ENCODE measurements at places on chromosomes 12 and 14.

GRCh38 chr12:67352682-67353081 is 83.5 kb downstream of the CAND1 start:
- no peak for DNase-seq
- peaks cover 20% of the 10 kb centered on the region for H3K36me3 ChIP-seq
- peaks cover 1% of the 10 kb centered on the region for H3K27me3 ChIP-seq
- peaks cover 39% of the 10 kb centered on the region for H3K4me1 ChIP-seq

DNA sequence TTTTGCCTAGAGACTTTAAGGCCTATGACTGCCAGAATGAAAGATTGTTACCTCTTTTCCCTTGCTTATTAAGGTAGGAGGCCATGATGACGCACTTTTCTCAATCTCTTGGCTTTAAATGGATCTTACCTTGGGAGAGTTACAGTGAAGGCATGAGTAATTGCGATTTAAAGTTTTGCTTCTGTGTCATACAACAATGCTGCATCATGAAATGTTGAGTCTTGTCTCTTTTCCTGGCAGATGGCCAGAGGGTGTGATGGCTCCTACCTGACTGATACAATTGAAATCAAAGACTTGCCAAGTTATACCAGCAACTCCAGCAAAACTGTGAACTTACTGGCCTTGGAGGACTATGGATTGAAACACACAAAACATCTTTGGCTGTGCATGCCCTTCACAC is 17.2 kb upstream of the LRRK2 start:
- no peaks in the 10 kb centered on the region for H3K27me3 ChIP-seq
- no peaks in the 10 kb centered on the region for H3K4me1 ChIP-seq
- H3K4me3 ChIP-seq: no peak overlapping the region
- H3K36me3 ChIP-seq: no peaks in the 10 kb centered on the region

GRCh38 chr14:101776344-101776743 is 14.8 kb downstream of the PPP2R5C start:
- no peaks in the 10 kb centered on the region for H3K4me1 ChIP-seq
- H3K4me3 ChIP-seq: no peak overlapping the region
- DNase-seq: no peak
- peaks cover 11% of the 10 kb centered on the region for H3K27me3 ChIP-seq

- no peak overlapping the region for H3K4me3 ChIP-seq
- H3K27ac ChIP-seq: no peak overlapping the region
- DNase-seq: peak; percentile 22
These were observed 63.6 kb downstream of the DAAM1 start for GRCh38 chr14:59251811-59252771.

DNA sequence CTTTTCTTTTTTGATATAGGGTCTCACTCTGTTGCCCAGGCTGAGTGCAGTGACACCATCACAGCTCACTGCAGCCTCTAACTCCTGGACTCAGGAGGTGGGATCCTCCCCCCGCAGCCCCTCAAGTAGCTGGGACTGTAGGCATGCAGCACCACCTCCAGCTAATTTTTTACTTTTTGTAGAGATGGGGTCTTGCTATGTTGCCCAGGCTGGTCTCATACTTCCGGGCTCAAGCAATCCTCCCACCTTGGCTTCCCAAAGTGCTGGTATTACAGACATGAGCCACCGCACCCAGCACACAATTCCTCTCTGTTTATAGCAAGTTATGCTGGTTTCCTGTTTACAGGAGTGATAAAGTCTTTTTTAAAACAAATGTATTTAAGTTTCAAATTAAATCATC is 39.5 kb upstream of the HIF1A start:
- H3K36me3 ChIP-seq: no peaks in the 10 kb centered on the region
- no peak overlapping the region for H3K27ac ChIP-seq
- no peak overlapping the region for H3K4me3 ChIP-seq

GRCh38 chr12:58678753-58679152 is 241.6 kb downstream of the LRIG3 start:
- no peak overlapping the region for H3K27ac ChIP-seq
- no peak for DNase-seq
- no peaks in the 10 kb centered on the region for H3K4me1 ChIP-seq
- no peak overlapping the region for H3K4me3 ChIP-seq
- peaks cover 2% of the 10 kb centered on the region for H3K27me3 ChIP-seq

- peaks cover 30% of the 10 kb centered on the region for H3K27me3 ChIP-seq
- no peak for DNase-seq
- no peaks in the 10 kb centered on the region for H3K36me3 ChIP-seq
- no peak overlapping the region for H3K4me3 ChIP-seq
- peaks cover 13% of the 10 kb centered on the region for H3K4me1 ChIP-seq
These were observed 17.3 kb upstream of the TIGAR start for GRCh38 chr12:4303750-4304149.

- no peak for DNase-seq
- peaks cover 63% of the 10 kb centered on the region for H3K4me1 ChIP-seq
- peak overlapping the region; percentile 73 for H3K27ac ChIP-seq
- no peaks in the 10 kb centered on the region for H3K27me3 ChIP-seq
- H3K36me3 ChIP-seq: peaks cover 15% of the 10 kb centered on the region
These were observed 19.7 kb downstream of the SYNE3 start for GRCh38 chr14:95496690-95497259.

DNA sequence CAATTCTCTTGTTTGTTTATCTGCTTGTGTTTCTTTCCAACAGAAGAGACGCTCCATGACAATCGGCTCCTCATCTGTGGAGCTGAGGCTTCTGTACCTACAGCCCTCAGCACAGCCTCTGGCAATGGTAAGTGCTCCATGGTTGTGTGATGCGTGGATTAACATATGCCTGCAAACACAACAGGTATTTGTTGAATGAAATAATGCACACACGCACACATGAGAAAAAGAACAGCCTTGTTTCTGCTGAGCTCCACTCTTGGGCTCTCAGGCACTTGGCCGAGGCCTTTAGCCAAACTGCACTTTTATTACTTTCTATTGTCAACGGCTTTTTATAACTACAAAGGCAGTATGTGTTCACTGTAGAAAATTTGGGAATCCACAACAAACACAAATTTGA is 120.4 kb upstream of the TMCC3 start:
- H3K36me3 ChIP-seq: no peaks in the 10 kb centered on the region
- no peak overlapping the region for H3K4me3 ChIP-seq

DNA sequence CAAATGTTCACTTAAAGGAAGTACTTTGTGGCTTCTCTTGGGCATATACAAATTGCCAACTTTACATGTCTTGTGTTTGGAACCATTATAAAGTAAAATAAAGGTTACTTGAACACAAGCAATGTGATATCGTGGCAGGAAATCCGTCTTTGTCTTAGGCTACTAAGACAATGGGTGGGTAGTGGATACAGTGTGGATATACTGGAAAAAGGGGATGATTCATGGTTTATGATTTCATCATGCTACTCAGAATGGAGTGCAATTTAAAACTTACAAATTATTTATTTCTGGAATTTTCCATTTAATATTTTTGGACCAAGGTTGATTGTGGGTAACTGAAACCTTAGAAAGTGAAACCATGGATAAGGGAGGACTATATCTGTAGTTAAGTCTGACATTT is 48.4 kb downstream of the MYRFL start:
- H3K27ac ChIP-seq: no peak overlapping the region
- no peaks in the 10 kb centered on the region for H3K4me1 ChIP-seq
- DNase-seq: no peak
- no peaks in the 10 kb centered on the region for H3K36me3 ChIP-seq
- no peak overlapping the region for H3K4me3 ChIP-seq
- peaks cover 2% of the 10 kb centered on the region for H3K27me3 ChIP-seq

DNA sequence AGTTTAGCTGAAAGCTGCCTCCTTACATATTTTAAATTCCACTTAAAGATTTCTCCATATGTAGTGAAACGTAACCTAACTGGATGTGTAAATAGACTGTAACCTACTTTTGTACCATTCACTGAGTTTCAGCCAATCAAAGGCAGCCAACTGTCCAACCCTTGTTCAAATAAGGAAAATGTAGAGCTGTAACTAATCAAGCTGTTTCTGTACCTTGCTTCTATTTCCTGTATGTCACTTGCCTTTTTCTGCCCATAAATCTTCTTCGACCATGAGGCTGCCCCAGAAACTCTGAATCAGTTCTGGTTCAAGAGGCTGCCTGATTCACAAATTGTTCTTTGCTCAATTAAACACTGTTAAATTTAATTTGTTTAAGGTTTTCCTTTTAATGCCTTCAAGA is 6.3 kb downstream of the SLC7A8 start:
- H3K36me3 ChIP-seq: no peaks in the 10 kb centered on the region
- peak; percentile 41 for DNase-seq
- no peaks in the 10 kb centered on the region for H3K27me3 ChIP-seq
- no peak overlapping the region for H3K27ac ChIP-seq
- peaks cover 55% of the 10 kb centered on the region for H3K4me1 ChIP-seq
- no peak overlapping the region for H3K4me3 ChIP-seq

GRCh38 chr12:4046495-4046840 is 173.3 kb upstream of the PARP11 start:
- H3K27ac ChIP-seq: no peak overlapping the region
- no peak overlapping the region for H3K4me3 ChIP-seq
- H3K27me3 ChIP-seq: peaks cover 28% of the 10 kb centered on the region
- no peak for DNase-seq

DNA sequence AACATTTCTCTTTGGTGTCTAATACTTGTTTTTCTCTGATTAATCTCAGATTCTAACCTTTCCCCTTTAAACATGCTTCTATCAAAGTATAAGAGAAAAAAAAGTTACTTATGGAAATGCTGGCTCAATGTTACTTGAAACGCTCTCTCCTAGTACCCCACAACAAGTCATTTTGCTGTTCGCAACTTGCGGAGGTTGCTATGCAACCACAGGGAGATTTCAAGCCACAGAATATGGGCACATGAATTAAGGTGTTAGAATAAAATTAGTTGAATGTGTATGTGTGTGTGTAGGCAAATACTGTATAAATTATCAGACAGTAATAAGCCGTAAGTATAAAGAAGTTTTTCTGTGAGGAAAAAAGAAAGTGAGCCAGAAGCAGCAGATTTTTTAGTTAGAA is 80.6 kb downstream of the CCDC59 start:
- DNase-seq: no peak
- no peak overlapping the region for H3K4me3 ChIP-seq
- no peak overlapping the region for H3K27ac ChIP-seq
- H3K27me3 ChIP-seq: peaks cover 2% of the 10 kb centered on the region
- no peaks in the 10 kb centered on the region for H3K4me1 ChIP-seq

DNA sequence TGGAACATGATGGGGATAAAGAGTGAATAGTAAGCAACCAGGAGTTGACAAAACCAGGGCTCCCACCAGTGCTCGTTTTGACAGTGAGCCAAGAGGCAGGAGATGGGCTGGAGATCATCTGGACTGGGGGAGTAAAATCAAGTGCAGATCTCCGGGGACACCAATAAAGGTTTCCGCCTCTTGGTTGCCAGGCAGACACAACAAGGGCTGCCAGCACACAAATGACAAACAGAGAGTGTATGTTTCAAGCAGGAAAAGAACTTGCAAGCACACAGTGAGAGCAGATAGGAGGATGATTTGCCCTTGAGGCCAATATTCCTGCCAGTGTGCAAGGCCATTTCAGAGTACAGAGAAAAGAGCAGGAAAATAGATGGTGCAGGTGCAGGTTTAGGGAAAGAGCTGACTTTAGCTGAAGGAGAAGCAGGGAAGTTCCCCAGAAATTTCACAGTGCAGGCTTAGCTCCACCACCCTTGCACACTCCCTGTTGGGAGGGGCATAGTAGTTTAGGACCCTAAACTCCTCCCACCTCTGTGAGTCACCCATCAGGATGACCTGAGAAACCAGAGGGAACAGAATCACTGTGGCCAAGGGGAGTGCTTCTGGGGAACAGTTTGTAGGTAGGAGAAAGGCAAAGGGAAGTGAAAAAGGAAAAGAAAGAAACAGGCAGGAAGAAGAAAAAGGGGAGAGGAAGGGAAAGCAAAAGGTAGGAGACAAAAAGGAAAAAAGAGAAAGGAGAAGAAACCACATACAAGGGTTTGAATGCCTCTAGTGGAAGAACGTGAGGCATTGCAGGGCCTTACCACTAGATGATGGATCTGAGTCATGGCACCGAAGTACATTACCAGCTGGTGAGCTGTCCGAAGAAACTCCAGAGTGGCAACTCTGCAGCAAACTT is 404.4 kb downstream of the SLC6A15 start:
- DNase-seq: peak; percentile 80
- H3K4me1 ChIP-seq: peaks cover 28% of the 10 kb centered on the region
- peak overlapping the region; percentile 86 for H3K27ac ChIP-seq
- peak overlapping the region; percentile 73 for H3K4me3 ChIP-seq
- no peaks in the 10 kb centered on the region for H3K27me3 ChIP-seq

GRCh38 chr14:52740751-52741150 is 10.8 kb downstream of the STYX start:
- H3K36me3 ChIP-seq: peaks cover 10% of the 10 kb centered on the region
- H3K4me3 ChIP-seq: no peak overlapping the region
- H3K27ac ChIP-seq: no peak overlapping the region
- peaks cover 46% of the 10 kb centered on the region for H3K4me1 ChIP-seq
- no peaks in the 10 kb centered on the region for H3K27me3 ChIP-seq

- no peak for DNase-seq
- H3K27ac ChIP-seq: no peak overlapping the region
- H3K36me3 ChIP-seq: peaks cover 5% of the 10 kb centered on the region
- no peaks in the 10 kb centered on the region for H3K4me1 ChIP-seq
These were observed 186.5 kb downstream of the CHST11 start for GRCh38 chr12:104643093-104643818.

DNA sequence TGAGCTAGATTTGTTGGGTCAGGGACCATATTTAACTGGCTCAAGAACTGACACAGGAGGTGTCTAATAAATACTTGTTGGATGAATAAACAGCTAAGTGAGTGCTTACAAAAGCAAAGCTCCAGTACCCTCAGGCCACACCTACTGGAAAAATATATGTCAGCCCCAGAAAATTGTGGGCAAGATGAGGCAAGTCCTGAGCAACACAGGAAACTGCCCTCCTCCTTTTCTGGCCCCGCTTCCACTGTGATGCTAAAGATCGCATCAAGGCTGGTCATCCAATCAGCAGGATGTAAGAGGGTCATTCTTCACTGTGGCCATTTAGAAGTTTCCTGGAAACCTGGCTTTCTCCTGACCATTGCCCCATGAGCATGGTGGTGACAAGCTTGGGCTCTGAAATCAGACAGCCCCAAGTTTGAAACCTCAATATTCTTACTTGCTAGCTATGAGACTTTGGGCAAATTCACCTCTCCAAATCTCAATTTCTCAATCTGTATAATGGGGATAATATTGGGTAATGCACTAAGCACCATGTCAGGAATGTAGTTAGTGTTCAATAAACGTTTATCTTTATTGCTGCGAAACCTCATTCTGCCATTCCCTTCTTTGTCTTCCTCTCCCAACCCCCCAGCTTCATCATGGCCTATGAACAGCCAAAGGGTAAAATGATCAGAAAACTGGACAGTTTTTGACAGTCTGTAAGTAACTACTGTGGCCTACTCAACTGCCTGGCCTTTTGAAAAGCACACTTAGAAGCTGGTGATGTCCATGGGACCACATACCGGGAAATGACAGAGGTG is 139.3 kb upstream of the PZP start:
- H3K27ac ChIP-seq: no peak overlapping the region
- peaks cover 22% of the 10 kb centered on the region for H3K27me3 ChIP-seq
- H3K4me1 ChIP-seq: peaks cover 29% of the 10 kb centered on the region
- no peak overlapping the region for H3K4me3 ChIP-seq
- DNase-seq: peak; percentile 38
- H3K36me3 ChIP-seq: peaks cover under 1% of the 10 kb centered on the region

DNA sequence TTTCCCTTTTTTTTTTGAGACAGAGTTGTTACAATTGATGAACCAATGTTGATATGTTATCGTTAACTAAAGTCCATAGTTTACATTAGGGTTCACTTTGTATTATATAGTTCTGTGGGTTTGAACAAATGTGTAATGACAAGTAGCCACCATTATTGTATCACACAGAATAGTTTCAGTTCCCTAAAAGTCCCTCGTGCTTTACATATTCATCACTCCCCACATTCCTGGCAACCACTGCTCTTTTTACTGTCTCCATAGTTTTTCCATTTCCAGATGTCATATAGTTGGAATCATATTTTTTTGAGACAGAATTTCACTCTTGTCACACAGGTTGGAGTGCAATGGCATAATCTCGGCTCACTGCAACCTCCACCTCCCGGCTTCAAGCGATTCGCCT is 12.5 kb downstream of the HSD17B6 start:
- H3K4me1 ChIP-seq: no peaks in the 10 kb centered on the region
